ENCODE measurements at places on chromosomes 1 and 21. TPM values are rescaled to one million over a fixed set of nuclear protein-coding genes. Genes with fewer than 3 reads are reported as not detected.

DNA sequence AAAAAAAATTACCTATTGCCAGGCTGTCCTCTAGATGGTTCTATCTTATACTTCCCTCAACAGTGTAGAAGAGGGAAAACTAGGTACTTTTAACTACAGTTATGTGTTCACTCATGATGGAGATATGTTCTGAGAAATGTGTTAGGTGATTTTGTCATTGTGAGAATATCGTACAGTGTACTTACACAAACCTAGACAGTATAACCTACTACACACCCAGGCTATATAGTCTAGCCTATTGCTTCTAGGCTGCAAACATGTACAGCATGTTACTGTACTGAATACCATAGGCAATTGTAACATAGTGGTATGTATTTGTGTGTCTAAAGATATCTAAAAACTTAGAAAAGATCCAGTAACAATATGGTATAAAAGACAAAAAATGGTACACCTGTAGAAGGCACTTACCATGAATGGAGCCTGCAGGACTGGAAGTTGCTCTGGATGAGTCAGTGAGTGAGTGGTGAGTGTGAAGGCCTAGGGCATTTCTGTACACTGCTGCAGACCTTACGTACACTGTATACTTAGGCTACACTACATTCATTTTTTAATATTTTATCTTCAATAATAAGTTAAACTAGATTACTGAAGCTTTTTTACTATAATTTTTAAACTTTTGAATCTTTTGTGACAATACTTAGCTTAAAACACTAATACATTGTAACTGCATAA is 13.2 kb downstream of the MGST3 start:
- no peak for DNase-seq

GRCh38 chr21:36684957-36685714 is 13.8 kb upstream of the SIM2 start:
- no peak for DNase-seq

DNA sequence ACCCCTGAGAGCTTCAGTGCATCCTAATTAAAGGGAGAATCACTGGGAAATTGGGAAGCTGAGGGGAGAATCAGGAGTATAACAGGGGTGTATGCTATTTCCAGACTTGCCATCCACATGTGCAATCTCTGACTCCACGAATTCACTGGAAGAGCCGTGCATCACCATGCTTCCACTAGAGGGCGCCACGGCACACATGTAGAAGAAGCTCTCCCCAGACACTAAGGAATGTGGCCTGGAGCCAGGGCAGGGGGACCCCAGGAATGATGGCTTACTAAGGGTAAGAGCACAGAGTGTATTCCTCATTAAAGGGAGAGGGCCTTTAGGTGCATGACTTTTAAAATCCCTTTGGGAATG is 81.5 kb downstream of the ABCA4 start:
- peak; percentile 59 for DNase-seq

DNA sequence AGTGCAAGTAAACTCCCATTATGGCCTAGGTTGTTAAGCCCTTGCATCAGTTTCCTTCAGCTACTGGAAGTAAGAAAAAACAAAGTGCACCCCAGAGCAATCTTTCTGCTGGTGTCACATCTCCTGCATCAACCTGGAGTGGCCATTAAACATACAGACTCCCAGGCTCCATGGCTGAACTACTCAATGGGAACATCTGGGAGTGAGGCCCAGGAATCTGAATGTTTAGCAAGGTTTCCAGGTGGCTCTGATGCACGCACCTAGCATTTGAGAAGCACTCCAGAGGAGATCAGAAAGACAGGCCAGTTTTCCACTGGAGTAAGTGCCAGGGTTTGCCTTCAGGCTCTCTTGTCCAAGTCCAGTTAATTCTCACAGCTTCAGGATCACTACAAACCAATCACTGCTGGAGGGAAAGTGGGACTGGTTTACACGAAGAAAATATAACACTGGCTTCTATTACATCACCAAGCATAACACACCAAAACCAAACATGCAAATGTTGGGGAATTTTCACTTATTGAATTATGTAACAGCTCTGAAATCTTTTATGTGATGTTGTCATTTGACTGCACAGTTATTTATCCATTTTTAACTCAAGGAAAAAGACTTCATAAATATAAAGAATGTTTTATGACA is 22.3 kb upstream of the ABCA4 start:
- DNase-seq = no peak

DNA sequence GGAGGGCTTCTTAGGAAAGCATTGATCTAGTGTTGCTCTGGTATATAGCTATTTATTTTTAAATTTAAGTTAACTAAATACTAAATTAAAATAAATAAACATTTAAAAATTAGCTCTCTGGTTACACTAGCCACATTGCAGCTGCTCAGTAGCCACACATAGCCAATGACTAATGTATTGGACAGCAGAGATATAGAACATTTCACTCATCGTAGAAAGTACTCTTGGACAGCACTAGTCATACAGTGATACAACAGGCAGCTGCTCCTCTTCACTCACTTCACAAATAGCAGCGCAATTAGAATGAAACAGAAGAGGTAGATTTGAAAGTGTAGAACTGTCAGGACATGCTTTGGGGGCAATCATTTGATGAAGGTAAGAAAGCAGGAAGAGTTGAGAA is 245.4 kb downstream of the PBX1 start:
- no peak for DNase-seq

DNA sequence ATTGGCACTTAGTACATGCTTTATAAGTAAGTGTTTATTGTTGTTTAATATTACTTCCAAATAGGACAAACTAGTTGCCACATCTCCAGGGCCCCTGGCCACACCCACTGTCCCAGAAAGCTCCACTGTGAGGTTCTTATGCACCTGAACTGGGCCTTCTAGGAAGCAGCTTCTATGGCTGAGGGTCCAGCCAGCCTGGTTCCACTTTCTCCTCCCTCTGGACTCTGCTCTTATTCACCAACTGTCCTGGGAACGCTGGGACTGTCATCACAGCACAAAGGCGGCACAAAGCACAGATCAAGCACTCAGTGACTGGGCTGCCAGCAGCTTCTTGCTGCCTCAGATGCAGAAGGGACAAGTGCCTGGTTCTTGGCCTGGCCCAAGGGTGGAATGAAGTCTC is 29.6 kb upstream of the ZNF648 start:
- DNase-seq = no peak

DNA sequence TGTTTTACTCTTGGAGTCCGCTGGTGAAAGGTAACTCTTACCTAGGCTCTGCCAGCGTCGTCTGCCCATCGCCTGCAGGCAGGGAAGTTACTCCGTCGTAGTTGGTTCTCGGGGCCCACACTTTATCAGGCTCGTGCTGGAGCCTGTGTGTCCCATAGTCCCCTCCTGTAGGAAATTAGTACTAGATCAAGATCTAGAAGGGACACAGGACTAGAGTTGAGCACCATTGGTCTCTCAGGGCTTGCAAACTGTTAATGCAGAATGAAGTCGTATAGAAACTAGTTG is 940 bp downstream of the SRRM1 start:
- peak; percentile 6 for DNase-seq

- DNase-seq = no peak
Measured at GRCh38 chr1:203390298-203390697, 39.4 kb upstream of the FMOD start.

- no peak for DNase-seq
Measured at GRCh38 chr1:94093396-94093795, 27.6 kb downstream of the ABCA4 start.

GRCh38 chr1:25529518-25530185 is 13.8 kb upstream of the LDLRAP1 start:
- no peak for DNase-seq

- DNase-seq = no peak
Measured at GRCh38 chr1:165893507-165893906, 66.1 kb downstream of the UCK2 start.

- DNase-seq = peak; percentile 47
Measured at GRCh38 chr1:26723013-26723991, 27.5 kb downstream of the ARID1A start.

- DNase-seq = no peak
Measured at GRCh38 chr1:216788671-216789070, 65.4 kb upstream of the ESRRG start.

- no peak for DNase-seq
Measured at GRCh38 chr21:20721151-20721550, 277.1 kb upstream of the NCAM2 start.

- DNase-seq = no peak
Measured at GRCh38 chr1:1881727-1882126, 9.2 kb downstream of the GNB1 start.

- no peak for DNase-seq
Measured at GRCh38 chr1:80531182-80531581, 1269.6 kb upstream of the ADGRL2 start.

DNA sequence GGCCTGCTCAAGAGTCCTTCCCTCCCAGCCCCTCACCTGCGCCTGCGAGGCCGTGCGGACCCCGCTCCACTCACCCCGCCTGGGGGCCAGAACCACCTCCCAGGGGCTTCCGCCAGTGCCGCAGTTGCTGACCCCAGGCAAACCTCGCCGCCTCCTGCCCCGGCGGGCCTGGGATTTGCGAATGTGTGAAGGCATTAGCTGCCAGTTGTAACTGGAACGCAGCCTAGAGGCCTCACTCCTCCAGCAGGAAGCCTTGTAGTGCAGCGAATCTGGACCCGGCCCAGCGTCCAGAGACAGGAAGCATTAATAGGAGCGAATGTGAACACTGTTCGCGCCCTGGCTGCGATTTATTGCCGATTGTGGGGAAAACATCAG is 140.9 kb upstream of the ARHGEF16 start:
- no peak for DNase-seq

DNA sequence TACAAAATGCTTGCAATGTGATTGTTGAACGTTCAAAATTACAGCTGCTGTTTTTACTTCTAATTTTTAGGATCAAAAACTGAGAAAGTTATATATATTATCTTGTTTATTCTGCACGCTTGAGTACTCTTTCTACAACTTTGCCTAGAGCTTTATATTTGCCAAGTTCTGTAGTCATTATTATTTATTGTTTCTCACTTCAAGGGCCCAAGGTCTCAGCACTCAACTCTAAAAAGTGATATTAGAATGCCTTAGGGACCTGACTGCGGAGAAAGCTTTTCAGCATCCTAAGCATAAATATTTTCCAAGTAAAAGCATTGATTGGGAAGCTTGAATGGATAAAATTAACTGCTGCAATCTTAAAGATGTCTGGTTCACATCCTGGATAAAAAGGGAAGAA is 83.6 kb downstream of the UBE2U start:
- no peak for DNase-seq

- DNase-seq = no peak
Measured at GRCh38 chr1:38027201-38028104, 14.9 kb downstream of the UTP11 start.

DNA sequence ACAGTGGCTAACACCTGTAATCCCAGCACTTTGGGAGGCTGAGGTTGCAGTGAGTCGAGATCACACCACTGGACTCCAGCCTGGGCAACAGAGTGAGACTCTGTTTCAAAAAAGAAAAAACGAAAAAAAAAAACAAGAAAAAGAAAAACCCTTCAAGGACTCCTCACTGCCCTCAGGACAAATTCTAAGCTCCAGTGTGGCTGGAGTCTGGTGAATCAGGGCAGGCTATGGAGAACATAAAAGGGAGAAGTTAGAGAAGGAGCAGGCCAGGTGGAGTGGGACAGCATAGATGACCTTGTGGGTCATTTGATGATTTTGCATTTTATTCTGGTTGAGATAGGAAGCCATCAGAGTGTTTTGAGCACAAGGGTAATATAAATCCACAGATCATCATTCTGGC is 12.5 kb upstream of the UAP1 start:
- no peak for DNase-seq

- DNase-seq = no peak
Measured at GRCh38 chr1:244111027-244111426, 59.9 kb downstream of the ZBTB18 start.

GRCh38 chr1:121418369-121419049 is 233.7 kb downstream of the SRGAP2C start:
- no peak for DNase-seq

DNA sequence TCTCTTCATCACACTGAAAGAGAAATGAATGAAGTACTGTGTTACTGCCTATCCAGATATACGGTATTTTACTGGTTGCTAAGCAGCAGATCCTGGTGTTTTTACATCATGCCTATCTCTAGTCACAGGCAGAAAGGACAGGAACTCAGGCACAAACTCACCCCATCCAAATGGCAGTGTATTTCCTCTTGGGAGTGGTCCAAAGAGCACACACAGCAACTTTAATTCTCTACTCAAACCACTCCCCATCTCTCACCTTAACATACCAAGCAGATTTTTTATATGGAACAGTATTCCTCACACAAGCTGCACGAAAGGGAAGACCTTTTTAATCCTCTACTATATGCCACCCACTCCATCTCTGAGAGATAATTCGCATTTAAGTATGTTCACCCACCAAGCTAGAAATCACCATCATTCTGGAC is 27.3 kb downstream of the EIF4G3 start:
- DNase-seq = no peak

DNA sequence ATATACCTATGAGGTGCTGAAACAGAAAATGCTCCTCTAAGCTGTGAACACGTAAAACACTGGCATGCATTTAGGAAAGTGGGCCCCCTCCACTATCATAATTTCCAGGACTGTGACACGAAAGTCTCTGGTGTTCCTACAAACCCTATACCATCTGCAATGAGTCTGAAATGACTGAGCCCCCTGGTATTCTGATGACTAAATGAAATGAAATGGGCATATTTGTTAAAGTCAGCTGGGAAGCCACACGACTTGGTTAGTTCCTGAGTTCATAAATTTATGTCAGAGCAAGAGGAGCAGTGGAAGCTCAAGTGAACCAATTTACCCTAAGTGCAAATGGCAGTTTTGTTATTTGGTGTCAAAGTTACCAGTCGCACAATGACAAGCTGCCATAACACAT is 182.3 kb downstream of the KCTD3 start:
- DNase-seq = no peak

Gene CD101
- 72.0 TPM for polyA plus RNA-seq

Gene NUF2
- polyA plus RNA-seq = 0.99 TPM

Gene C4BPA
- not detected for polyA plus RNA-seq

Gene GJA9
- polyA plus RNA-seq = not detected

Gene TRAF3IP3
- polyA plus RNA-seq = 414 TPM

Gene SH3BGR
- 1.6 TPM for polyA plus RNA-seq

Data from CD8-positive, alpha-beta memory T cell (primary cell).